ENCODE measurements at places on chromosomes 12 and 14. TPM values are rescaled to one million over a fixed set of nuclear protein-coding genes. Genes with fewer than 3 reads are reported as not detected.

- no peak for DNase-seq
Observed at GRCh38 chr14:81533212-81533535, 479 bp downstream of the SEL1L start.

The RNASE7 gene
- total RNA-seq, result not detected

The PHLDA1 gene
- 29.4 TPM for total RNA-seq

The CDH24 gene
- 2.1 TPM for total RNA-seq

The BDKRB1 gene
- not detected for total RNA-seq

DNA sequence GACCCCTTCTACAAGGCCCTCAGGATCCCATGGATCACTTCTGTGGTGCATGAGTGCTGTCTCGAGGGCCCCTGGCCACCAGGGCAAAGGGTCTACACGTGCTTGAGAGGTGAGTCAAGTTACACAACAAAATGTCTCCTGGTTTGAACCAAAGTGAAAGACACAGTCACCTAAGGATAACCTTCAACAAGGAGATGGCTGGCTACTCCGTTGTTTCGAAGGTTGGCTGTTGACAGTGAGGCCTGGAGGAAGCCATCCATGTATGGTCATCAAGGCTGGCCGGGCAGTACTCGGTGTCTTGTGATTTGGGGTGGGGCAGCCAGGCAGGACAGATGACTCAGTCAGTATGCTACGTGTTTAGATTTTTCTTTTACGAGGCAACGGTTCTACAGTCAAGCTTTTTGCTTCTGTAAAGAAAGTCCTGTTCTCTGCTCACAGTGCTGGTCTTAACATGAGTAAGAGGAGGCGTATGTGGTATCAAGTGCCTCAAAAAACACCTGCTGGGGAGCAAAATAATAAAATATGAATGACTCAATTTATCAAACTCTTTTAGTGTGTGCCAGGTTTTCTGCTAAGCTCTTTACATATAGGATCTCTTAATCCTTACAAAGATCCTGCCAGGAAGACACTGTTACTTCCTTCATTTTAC lies 18.0 kb upstream of the NT5DC3 start:
- DNase-seq, result peak; percentile 32

The IQSEC3 gene
- 1.1 TPM for total RNA-seq

DNA sequence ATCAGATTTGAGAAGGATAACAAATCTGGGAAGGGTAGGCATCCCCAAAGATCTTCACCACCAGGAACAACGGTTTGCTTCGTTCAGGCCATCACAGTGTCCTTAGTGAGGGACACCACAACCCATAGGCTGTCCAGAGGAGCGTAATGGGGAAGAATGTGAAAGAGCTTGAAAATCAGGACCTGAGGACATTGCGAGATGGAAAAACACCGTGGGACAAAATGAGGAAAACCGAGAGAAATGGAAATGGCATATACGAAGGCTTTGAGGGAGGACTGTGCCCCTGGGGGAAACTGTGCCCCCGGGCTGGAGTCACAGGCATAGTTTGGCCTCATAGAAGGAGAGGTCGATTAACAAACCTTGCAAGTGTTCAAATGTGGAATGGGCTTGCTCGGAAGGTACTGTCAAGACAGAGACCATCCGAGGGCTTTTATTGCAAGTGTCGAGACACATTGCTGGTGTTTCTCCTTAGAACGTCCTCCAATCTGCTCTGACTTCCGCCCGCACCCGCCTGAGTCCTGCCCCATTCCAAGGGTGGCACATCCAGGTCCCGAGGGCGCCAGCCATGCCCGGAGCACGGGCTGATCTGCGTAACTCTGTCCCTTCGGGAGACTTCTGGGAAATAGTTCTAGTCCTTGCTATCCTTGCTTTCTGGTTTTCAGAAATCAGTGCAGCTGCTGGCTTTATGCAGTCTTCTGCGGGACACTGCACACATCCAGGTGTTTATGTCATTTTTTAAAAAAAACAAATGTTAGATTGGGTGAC lies 885 bp upstream of the PALS1 start:
- peak; percentile 44 for DNase-seq

DNA sequence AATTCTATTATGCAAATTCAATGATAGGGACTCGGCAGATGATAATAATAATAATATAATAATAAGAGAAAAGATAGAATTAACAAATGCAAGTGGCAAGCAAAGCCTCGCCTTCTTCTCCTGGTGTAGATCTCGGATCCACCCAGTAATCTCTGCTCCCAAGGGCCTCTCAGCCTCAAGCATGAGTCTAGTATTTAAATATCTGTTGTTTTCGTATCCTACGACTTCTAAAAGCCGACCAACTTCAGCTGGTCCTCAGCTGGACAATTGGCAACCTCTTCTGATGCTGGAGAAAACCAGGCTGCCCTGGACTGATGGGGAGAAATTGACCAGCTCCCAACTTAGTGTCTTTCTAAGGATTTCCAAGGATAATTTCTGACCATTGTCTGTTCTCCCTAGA lies 14.0 kb upstream of the MAP1LC3B2 start:
- DNase-seq, result no peak

The EFS gene
- 2.2 TPM for total RNA-seq

The ANAPC7 gene
- 35.9 TPM for total RNA-seq

DNA sequence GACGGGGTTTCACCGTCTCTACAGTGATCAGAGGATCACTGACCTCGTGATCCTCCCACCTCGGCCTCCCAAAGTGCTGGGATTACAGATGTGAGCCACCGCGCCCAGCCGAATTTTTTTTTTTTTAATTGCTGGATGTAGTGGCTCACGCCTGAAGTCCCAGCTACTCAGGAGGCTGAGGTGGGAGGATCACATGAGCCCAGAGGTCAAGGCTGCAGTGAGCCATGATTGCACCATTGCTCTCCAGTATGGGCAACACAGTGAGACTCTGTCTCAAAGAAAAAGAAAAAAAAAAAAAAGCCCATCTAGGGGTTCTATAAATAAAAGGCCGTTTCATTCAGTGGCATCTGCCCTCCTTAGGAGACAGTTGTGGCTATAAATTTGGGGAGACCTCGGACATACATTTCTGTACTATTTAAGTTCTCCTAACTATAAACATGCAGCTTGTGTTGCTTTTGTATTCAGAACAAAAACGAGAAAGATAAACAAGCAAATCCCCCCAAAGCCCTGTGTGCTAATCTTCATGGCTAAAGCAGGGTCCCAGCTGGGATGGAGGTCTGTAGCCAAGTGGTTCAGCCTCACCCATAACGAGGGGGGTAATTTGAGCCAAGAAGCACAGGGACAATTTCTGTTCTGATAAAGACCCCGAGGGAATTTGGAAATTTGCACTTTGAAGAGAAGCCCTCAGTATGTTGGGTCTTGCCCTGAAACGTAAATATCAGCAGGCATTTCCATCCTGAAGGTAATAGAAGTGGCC lies 35.0 kb upstream of the BCL7A start:
- DNase-seq, result no peak

The IFNG-AS1 gene
- total RNA-seq, result 1.0 TPM

DNA sequence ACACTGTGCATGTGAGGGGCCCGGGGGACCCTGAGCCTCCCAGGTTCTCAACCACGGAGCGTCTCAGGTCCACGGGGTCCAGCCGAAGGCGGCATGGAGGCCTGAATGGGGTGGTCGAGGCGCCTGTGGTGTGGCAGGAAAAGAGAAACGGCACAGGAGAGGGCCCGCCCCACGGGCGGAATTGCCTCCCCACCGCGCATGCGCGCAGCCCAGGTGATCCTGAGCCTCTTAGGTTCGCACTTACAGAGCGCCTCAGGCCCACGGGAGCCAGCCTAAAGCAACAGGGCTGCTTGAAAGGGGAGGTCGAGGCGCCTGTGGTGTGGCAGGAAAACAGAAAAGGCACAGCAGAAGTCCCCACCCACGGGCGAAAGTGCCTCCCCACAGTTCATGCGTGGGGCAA lies 311.0 kb downstream of the ALG10 start:
- no peak for DNase-seq

The MIP gene
- not detected for total RNA-seq

- DNase-seq, result no peak
Observed at GRCh38 chr12:69501154-69501895, 31.1 kb downstream of the FRS2 start.

The BCL2L14 gene
- total RNA-seq, result not detected

The HOXC11 gene
- not detected for total RNA-seq

DNA sequence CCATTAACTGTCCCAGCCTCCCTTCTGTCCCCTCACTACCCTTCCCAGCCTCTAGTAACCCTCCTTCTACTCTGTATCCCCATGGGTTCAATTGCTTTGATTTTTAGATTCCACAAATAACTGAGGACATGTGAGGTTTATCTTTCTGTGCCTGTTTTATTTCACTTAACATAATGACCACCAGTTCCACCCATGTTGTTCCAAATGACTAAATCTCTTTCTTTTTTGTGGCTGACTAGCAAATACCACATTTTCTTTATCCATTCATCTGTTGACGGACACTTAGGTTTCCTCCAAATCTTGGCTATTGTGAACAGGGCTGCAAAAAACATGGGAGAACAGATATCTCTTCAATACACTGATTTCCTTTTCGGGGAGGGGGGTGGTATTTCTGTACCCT lies 65.7 kb downstream of the PRKD1 start:
- no peak for DNase-seq

The GLI1 gene
- 0.49 TPM for total RNA-seq

DNA sequence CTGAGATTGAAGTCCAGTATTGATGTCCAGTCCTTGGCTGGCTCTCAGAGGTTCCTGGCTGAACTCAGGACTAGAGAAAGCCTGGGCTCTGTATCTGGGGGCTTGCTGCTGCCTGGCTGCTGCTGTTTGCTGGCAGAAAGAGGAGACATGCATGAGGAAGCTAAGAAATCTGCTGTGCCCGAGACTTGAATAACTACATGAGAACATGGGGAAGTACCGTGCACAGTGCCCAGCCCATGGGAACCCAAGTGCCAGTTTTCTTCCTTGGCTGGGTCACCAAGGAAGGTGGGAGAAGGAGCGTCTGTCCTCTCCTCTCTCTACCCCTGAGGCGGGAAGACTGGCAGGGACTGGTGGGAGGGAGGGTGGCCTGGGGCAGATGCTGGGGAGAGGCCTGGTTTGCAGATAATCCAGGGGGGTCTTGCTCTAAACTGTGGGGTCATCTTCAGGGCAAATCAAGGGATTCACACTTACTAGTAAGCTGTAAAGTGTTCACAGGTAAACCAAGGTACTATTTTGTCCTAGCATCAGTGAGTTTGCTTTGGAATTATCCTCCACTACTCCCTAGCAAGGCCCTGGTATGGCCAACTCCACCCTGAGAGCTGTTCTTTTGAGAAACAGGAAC lies 13.8 kb upstream of the ZFP36L1 start:
- no peak for DNase-seq

The PTCSC3 gene
- total RNA-seq, result not detected

DNA sequence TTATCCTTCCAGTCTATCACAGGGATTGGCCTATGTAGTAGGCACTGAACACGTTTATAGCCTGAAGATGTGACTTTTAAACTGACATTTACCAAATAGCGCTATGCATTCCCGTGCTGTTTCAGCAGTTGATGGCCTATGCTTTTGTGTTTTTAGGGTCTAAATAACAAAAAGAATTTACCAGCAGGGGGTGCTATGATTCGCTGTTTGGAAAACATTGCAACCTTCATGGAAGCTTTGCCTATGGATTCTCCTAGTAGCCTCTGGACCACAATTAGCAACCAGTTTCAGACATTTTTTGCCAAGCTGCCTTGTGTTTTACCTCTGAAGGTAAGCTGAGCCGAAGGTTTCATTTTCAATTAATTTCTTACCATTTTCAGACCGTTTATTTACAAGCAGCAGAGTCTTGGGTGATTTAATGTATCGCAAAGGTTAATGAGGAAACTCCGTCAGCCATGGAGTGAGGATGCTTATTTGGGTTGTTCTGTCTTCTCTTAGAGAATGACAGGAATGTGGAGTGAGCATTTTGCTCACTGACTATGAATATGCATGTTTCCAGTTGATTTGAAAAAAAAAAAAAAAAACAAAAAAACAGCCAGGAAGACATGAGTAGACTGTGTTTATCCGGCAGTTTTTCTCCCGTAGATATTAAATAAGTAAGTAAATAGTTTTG lies 133.1 kb downstream of the PRIMA1 start:
- peak; percentile 22 for DNase-seq

DNA sequence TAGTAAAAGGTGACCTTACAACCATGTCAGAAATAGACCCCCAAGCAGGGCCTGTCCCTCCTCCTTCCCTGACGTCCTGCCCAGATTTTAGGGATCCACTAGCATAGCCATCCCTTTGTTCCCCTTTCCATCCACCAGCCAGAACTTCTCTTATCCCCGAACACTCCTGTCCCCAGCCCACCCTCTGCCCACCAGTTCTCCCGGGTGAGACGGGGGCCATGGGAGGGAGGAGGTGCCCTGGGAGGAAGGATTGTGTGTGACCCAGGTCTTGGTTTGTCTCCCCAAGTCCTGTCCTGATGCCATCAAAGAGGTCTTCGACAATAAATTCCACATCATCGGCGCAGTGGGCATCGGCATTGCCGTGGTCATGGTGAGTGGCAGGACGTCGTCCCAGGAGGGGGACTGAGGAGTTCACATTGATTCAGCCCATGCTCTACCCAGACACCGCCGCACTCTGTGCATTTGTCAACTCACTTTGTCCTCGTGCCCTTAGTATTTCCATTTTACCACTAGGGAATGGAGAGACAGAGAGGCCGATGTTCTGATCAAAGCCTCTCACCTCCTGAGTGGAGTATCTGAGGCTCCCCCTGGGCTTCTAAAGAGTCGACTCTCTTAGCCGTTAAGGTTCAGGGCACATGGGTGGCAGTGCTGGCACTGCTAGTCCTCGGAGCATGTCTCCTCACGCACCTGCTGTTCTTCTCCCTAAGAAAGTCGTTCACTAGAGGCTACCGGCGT lies 35.9 kb downstream of the CD9 start:
- DNase-seq, result no peak

DNA sequence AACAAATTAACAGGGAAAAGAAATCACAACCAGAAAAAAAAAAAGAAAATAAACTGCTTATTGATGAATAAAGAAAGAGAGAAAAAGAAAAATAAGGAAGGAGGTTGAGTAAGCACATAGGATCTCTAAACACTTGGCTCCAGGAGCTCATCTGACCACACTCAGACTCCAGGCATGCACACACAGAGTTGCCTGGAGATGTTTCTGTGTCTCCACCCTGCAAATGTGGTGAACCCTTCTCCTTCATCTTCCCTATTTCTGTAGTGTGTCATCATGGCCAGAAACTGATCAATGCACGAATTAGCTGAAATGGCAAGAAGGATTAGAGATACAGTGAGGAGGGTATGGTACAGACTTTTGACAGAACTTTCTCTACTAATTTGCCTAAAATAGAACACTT lies 20.2 kb downstream of the OR4N2 start:
- DNase-seq, result no peak

DNA sequence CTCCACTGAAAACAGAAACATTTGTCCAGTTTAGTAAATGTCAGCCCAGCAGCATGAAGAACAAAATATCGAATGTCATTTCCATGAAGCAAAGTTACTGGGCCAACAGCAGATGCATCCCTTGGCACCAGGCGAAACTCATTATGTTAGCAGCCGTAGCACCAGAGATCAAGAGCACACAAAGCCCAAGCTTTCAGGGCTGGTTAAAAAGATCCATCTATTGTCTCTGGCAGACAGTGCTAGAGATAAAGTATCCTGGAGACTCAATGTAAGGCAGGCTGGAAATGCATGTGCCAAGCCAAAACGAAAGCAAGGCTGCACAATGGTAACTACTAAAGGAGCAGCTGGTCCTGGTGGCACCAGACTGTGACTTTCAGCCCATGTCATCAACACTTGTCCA lies 120.3 kb upstream of the PLEKHG7 start:
- no peak for DNase-seq

Measured in heart right ventricle (tissue), 16 donors.